Vagina (tissue), 2 donors: ENCODE measurements at places on chromosomes 7 and 10.
A peak's percentile ranks its signal among the peaks of the same experiment; 100 is the strongest.

GRCh38 chr10:78471723-78472550, 438.3 kb downstream of the RPS24 start:
- DNase-seq: peak; percentile 72
- H3K27me3 ChIP-seq: no peaks in the 10 kb centered on the region
- peak overlapping the region; percentile 44 for H3K27ac ChIP-seq
- H3K4me1 ChIP-seq: peaks cover 12% of the 10 kb centered on the region
- H3K4me3 ChIP-seq: no peak overlapping the region
- no peaks in the 10 kb centered on the region for H3K36me3 ChIP-seq

DNA sequence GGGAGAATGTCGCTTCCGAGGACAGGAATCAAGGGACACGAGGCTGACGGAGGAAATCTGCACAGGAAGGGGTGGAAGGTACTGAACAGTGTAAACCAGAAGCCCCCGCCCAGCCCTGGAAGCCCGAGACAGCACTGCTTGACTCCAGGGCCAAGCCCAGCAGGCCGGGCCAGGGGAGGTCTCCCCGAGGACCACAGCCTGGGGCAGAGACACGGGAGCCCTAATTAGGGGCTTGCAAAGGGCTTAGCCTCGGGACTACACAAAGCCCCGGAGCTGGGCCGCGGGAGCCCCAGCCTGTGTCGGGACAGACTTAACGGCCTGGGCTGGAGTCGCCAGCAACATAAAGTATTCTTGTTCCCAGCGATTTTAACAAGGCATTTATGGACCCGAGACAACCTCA, 50.8 kb downstream of the OAT start:
- H3K36me3 ChIP-seq: no peaks in the 10 kb centered on the region
- DNase-seq: no peak
- no peak overlapping the region for H3K27ac ChIP-seq
- no peaks in the 10 kb centered on the region for H3K4me1 ChIP-seq
- H3K4me3 ChIP-seq: no peak overlapping the region

DNA sequence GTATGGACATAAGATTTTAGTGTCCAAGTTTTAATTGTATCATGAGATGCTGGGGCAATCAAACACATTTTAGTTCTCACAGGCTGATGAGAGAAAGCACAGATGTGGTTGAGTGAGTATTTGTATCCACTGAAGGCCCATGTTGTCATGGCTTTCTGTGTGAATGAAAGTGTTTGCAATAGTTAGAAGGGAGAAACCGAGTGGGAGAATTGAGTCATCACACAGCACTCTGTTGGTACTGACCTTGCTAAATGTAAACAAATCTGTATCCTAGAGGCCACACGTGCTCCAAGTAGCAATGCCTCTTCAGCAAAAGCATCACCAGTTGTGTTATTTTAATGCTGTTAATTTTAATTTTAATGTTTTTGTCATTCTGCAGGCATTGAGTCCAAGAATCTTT, 121.2 kb downstream of the EMX2 start:
- H3K4me3 ChIP-seq: no peak overlapping the region
- H3K36me3 ChIP-seq: no peaks in the 10 kb centered on the region
- H3K27me3 ChIP-seq: no peaks in the 10 kb centered on the region
- DNase-seq: peak; percentile 22

GRCh38 chr10:72429931-72430330, 75.2 kb upstream of the DNAJB12 start:
- H3K36me3 ChIP-seq: no peaks in the 10 kb centered on the region
- no peak overlapping the region for H3K4me3 ChIP-seq
- no peak for DNase-seq
- H3K27me3 ChIP-seq: no peaks in the 10 kb centered on the region
